ENCODE measurements at places on chromosomes 16 and 17.

DNA sequence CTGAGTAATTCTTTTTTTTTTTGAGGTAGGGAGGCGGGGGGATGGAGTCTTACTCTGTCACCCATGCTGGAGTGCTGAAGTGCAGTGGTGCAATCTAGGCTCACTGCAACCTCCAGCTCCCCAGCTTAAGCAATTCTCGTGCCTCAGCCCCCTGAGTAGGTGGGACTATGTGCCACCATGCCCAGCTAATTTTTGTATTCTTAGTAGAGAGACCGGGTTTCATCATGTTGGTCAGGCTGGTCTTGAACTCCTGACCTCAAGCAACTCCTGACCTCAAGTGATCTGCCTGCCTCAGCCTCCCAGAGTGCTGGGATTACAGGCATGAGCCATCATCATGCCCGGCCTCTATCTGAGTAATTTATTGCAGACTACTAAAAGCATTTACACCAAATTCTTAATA lies 19.4 kb downstream of the KPNB1 start:
- no peak for DNase-seq

- DNase-seq: no peak
These were observed 1.7 kb downstream of the ZNF469 start for GRCh38 chr16:88384222-88385111.

- DNase-seq: no peak
These were observed 55.0 kb downstream of the SNTB2 start for GRCh38 chr16:69241926-69242325.

DNA sequence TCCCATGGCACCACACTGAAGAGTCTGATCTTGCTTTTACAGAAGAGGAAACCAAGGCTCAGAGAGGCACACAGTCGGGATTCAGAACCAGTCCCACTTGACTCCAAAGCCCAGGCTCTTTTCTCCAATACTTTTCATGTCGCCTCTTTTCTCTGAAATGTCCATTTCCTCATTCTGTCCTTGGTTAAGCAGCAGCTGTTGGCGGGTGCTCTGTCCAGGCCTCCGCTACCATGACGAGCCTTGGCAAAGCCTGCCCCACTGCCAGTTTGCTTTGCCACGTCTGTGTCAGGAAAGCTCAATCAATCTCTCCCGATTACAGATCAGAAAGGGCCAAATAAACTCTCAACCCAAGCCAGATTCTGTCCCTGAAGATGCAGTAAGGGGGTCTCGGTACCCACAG lies 9.1 kb upstream of the CEP295NL start:
- no peak for DNase-seq

DNA sequence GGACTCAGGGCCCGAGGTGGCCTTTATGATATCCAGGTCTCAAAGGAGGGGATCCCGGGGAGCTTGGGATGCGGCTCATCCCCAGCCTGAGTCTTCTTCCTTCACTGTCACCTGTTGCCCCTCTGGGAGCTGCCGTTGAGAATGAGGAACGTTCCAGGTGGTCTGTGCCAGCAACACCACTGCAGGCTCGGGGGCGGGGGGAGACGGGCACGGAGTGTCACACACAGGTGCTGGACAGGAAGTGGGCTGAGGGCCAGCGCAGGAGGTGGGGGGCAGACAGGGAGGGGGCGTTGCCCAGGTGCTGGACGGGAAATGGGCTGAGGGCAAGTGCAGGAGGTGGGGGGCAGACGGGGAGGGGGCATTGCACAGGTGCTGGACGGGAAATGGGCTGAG lies 28.2 kb downstream of the METRNL start:
- DNase-seq: no peak

DNA sequence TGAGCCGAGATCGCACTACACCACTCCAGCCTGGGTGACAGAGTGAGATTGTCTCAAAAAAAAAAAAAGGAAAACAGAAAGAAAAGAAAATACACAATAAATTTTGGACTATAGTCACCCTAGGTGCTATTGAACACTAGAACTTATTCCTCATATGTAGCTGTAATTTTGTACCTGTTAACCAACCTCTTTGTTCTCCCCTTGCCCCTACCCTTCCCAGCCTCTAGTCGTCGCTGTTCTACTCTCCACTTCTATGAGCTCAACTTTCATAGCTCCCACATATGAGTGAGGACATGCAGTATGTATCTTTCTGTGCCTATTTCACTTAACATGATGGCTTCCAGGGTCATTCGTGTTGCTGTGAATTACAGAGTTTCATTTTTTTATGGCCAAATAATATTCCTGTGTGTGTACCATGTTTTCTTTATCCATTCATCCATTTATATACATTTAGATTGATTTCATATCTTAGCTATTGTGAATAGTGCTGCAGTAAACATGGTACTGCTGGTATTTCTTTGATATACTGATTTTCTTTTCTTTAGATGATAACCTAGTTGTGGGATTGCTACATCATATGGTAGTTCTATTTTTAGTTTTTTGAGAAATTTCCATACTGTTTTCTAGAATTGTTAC lies 28.3 kb downstream of the VPS35L start:
- DNase-seq: no peak

DNA sequence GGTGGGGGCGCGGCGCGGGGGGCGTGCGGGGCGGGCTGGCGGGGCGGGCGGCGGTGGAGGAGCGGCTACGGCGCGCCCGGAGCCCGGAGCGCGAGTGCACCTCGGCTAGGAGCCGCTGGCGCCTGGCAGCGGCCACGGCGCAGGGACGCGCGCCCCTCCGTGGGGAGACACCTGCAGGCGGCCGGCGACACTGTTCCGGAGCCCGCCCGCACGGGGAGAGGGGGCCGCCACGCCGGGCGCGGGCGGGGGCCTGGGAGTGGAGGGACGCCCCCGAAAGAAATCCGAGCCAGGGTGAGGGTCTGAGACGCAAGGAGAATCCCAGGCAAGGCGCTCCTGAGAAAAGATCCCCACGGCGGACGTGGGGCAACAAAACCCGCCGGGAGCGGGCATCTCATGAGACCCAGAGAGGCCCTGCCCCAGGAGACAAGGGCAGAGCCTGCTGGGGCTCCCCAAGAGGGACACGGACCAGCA lies at the start of gene GSG1L:
Gene GSG1L, minus strand, starts transcription at position 124 of the 471 bp plus-strand sequence. CDS start 290 bp downstream, outside the sequence.
- no peak for DNase-seq

DNA sequence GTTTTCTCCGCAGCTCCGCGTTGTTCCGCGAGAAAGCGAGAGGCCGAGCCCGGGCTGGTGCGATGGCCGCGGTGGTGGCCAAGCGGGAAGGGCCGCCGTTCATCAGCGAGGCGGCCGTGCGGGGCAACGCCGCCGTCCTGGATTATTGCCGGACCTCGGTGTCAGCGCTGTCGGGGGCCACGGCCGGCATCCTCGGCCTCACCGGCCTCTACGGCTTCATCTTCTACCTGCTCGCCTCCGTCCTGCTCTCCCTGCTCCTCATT lies 404 bp downstream of the EMC6 start:
- DNase-seq: no peak

DNA sequence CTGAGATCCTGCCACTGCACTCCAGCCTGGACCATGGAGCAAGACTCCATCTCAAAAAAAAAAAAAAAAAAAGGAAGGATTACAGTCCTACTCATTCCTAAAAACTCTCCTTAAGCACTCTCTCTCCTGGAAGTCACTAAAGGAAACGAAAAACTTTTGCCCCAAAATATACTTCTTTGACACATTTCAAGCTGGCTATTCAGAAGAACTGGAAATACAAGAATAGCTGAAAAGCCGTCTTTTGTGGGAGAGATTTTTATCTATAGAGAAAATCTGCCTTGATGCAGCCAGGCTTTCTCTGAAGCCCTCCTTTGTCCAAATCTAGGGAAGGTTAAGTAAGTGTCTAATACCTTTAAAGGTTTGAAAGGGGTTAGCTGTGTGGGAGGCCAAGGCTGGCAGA lies 16.9 kb upstream of the MARVELD3 start:
- no peak for DNase-seq

DNA sequence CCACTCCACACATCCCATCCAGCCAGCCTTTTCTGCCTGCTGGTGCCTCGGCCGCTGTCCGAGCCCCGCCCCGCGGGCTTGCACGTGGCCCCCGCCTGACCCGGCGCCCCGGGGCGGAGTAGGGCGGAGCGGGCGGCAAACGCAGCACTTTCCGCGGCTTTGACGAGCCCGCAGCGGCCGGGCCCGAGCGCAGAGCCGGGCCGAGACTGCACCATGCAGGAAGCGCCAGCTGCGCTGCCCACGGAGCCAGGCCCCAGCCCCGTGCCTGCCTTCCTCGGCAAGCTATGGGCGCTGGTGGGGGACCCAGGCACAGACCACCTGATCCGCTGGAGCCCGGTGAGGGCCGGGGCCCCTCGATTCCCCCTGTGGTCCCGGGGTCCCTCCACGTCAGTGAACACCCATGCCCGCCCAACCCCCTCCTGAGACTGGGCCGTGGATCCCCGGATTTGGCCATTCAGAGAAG lies at the start of gene HSF4:
Gene HSF4, plus strand, starts transcription at position 147 of the 463 bp plus-strand sequence. Its CDS starts 67 bp downstream, at position 214.
- no peak for DNase-seq

DNA sequence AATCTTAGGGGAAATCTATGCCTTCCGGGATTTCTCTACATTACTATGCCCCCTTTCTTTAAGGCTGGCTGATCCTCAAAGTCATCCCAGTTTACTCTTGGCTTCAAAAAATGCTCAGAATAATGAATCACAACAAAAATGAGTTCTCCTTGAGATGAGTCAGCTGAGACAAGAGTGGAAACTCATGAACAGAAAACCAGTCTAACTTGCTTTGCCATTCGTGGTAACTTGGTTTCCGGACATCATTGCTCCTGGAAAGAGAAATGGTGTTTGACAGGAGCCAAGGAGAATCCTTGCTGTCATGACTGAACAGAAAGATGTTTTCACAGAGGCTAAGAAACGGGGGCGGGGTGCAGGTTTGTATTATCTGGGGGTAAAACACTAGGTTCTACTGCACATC lies 435.6 kb upstream of the DYNLRB2 start:
- no peak for DNase-seq

DNA sequence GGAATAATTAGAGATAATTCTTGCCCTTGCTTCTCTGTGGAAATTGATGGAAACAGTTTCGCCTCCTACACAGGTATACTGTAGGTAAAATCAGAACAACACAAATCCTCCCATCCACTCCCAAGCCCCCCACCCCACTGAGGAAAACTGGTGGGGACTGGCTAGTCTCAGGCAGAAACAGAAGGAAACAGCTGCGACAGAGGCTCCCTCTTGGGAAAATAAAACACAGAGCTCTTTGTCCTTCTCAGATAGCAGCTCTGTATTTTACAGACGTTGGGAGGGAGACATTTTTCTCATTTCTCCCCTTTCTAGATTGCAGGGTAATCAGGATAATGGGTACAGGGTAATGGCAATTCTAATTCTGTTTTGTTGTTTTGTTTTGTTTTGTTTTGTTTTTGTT lies 1.1 kb downstream of the SLFN13 start:
- no peak for DNase-seq

- DNase-seq: no peak
These were observed 64.3 kb downstream of the PGS1 start for GRCh38 chr17:78442648-78443218.

DNA sequence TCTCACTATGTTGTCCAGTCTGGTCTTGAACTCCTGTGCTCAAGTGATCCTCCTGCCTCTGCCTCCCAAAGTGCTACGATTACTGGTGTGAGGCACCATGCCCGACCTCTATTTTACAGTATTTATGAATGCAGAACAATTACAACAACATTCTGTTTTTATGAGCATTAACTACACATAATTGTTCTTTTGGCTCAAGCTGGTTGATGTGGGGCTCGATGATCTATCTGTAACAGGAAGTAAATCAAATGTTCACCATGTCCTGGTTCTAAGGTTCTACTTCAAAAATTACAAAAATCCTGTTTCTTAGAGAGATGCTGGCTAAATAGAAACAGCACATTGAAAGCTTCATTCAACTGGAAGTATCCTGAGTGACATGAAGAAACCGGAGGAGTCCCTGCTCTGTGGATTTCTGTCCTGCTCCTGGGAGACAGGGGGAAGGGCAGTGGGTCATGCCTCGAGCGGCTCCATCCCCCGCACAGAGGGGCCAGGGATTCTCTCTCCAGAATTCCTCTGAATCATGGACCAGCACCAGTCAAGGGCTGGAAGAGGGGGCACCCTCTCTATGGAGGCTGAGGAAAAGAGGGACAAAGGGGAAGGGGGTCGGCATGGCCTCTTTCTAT lies 31.5 kb downstream of the FA2H start:
- DNase-seq: no peak

DNA sequence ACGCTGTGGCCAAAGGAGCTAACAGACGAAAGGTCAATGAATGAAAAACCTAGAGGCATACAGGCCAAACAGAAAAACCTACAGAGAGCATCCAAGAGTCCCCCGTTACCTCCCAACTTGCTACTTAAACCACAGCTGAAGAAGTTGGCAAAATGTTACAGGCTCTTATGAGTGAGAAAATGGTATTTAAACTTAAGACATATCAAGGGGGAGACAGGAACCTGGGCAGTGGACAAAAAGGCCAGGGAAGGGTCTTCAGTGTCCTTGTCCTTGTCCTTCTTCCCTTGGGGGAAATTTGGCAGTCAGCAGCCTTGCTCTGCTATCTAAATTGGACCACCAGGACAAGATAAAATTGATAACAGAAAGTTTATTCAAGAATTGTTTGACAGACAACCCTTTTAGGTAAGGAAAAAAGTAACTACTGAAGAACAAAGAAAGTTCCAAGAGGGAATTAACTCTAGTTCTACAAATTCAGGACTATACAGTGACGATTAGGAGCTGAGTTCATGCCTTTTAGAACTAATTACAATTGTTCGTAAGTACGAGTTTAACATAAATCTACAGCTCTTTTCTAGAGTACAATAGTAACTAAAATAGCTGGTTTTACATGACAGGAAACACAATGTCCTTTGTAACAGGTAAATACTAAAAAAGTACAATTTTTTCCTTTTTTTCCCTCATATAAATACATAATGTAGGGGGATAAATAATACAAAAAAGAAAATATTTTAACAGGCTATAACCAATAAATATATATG lies 3.8 kb upstream of the HOXB2 start:
- no peak for DNase-seq

DNA sequence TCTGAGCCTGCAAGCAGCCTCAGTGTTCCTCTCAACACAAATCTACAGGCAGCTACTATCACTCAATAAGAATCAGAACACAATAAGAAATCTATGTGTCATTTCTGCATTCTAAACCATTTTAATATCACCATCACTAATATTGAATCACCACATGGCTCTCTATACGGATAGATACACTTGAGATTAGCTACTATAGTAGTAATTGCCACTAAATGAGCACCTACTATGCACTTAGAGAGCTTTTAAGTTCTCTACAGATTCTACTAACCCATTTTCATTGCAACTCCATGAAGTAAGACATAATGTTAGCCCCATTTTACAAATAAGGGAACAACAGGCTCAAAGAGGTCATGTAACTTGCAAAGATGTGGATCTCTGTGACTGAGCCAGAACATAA lies 132.8 kb upstream of the DYNLRB2 start:
- DNase-seq: no peak

DNA sequence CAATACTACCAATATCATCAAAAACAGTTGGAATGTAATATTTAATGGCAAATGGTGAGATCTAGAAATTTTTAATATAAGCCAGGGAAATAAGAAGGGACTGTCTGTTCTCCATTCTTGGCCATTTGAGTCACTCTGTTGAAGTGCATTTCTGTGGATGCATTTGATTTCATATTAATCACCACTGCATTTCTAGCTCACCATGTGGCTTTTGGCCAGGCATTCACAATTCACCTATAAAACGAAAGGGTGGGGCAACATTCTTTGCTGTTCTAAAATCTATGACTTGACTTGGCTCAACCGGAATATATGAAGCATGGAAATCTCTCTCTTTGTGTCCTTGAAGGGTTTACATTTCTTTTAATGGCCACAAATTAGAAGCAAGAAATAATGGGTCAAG lies 483.0 kb downstream of the SLC39A11 start:
- no peak for DNase-seq

Data from stimulated activated CD4-positive, alpha-beta T cell treated with anti-CD3 and anti-CD28 coated beads, TNF-alpha, amount 100 ng/mL, for 24 hours (primary cell).